ENCODE measurements at places on chromosomes 12 and 14. TPM values are rescaled to one million over a fixed set of nuclear protein-coding genes. Genes with fewer than 3 reads are reported as not detected.

GRCh38 chr12:131608740-131609690 is 101.9 kb upstream of the SFSWAP start:
- peak; percentile 67 for DNase-seq

- DNase-seq: no peak
Measured at GRCh38 chr12:124024776-124025175, 51.8 kb downstream of the ZNF664 start.

Gene PRKD1
- total RNA-seq: 20.0 TPM

Gene CPNE6
- total RNA-seq: 10.8 TPM

Gene POTEM
- not detected for total RNA-seq

Measured in occipital lobe (tissue), 3 donors.